ENCODE measurements at places on chromosomes 7 and 10.

- DNase-seq: no peak
Observed at GRCh38 chr7:121546632-121547543, 150.8 kb upstream of the FAM3C start.

DNA sequence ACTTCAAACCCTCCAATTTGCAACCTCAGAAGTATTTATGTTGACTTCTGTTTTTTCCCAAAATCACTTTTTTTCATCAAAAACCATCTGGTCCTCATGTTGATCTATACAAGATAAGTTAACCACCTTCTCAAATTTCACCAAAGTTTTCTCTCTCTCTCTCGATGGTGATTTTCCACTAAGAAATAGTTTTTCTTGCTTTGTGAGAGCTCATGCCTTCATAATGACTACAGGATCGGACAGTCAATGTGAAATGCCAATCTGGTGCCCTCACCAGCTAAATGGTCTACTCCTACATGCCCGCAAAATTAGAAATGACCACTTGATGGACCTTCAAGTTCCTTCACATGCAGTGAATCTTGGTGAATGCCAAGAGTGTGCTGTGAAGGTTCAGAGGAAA, 40.4 kb downstream of the CNNM1 start:
- no peak for DNase-seq

DNA sequence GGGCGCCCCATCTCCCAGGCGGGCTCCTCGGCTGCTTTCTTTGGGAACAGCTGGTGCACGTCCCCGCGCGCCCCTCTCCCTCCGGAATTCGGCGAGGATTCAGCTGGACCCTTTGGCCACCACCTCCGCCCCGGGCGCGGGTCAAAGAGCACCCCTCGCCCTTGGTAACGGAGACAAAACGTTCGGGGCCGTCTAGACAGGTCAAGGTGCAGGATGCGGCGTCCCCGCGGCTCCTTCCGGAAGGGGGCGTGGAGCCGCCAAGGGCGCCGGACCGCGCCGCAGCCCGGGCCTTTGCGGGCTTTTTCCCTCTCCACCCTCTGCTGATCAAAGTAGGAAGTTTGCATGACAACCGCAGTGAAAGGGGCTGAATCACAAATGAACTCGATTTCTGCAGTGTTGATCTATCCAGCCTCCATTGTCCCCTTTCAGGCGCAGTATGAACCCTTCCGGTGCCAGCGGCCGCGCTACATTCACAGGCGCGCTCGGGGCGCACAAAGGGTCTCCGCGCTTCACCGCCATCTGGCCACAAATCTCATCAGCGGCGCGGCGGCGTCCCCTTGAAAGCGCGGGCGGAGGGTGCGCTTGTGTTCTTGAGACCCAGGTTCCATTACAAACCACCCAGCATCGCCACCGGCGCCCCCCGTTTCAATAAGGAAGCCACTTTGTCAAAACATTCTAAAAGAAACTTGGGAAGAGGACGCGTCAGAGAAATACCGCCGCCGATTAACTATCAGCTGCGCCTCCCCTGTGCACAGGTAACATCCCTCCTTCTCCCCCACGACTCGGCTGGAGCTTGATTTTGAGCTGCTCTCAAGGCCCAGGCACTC, 36.4 kb downstream of the CNPY1 start:
- no peak for DNase-seq

GRCh38 chr7:36279200-36279925, 110.3 kb upstream of the ANLN start:
- no peak for DNase-seq

GRCh38 chr10:104614245-104614831, 26.8 kb upstream of the SORCS3 start:
- DNase-seq: no peak

GRCh38 chr10:103695584-103696005, 159.8 kb downstream of the SH3PXD2A start:
- no peak for DNase-seq

- peak; percentile 50 for DNase-seq
Observed at GRCh38 chr7:116582806-116583444, 58.1 kb downstream of the CAV1 start.

DNA sequence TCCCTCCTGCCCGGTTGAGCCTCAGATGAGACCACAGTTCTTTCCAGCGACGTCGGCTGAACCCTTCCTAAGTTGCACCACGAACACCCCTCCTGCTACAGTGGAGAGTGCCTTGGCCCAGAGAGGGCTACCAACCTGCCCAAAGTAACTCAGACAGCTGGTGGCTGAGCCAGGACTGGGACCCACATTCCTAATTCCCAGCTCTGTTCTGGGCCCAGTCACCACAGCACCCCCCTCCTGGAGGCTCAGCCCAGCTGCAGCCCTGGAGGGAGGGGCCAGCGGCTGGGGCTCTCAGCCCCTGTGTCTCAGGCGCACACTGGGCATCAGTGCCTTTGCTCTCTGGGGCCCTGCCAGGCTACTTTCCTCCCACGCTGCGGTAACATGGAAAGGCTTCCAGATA, 10.6 kb downstream of the ATP6V1F start:
- DNase-seq: no peak

DNA sequence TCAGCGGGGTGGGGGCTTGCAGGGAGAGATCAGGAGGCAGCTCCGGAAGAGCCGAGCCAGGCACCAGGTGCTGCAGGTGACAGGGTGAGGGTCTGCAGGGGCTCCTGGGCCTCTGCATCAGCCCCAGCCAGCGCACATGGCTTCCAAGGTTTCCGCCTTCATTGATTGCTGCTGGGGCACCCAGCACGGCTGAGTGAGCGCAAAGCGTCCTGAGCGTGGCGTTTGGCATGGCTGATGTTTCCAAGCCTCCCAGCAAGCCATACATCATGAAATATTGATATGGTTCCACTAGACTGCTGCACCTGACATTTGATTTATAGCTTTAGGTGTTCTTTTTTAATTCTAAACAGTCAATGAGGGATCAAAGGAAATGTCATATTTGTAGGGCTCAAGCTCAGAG, 259.0 kb downstream of the WDR37 start:
- no peak for DNase-seq

DNA sequence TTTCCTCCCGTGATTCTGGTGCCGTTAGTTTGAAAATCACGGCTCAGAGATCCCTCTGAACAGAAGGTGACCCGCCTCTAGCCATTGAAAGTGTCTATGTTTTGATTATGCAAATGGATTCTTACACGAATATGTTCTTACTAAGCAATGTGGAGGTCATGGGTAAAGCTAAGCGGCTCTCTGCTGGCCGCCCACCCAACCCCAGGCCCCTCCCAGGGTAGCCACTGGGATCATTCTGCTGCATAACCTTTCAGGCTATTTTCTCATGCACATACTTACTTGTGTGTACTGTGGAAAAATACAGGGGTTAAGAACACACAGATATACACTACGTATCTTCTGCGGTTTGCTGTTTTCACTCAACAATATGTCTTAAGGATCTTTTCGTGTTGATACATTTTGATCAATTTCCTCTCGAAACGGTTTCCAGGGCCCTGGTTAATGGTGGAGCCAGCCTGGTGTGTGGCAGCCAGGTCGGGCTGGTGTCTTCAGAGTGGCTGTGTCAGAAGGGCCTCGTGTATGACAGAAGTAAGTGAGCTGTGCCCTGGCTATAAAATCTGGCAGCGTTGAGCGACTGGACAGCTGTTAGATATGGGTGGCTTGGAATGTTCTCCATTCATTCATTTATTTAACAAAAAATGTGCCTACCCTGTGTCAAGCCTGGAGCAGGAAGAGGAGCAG, 29.9 kb downstream of the ZNF783 start:
- no peak for DNase-seq

DNA sequence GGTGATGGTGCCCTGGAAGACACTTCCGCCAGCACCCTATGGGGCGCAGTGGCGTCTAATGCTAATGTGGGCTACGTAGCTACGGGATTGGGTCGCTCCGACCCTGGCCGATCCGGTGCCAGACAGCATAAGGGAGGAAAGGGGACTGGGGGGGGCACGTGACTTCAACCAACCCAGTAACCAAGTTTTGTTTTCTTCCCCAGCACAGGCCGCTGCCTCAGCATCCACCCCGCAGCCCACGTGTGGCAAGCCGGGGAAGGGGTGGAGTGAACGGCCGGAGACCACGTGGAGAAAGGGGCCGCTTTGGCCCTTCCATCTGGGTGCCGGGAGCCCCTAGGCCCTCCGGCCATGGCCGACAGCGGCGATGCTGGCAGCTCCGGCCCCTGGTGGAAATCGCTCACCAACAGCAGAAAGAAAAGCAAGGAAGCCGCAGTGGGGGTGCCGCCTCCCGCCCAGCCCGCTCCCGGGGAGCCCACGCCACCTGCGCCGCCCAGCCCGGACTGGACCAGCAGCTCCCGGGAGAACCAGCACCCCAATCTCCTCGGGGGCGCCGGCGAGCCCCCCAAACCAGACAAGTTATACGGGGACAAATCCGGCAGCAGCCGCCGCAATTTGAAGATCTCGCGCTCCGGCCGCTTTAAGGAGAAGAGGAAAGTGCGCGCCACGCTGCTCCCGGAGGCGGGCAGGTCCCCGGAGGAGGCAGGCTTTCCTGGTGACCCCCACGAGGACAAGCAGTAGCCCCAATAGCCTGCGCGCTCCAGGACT, 2.5 kb downstream of the PRR15 start:
- DNase-seq: no peak

DNA sequence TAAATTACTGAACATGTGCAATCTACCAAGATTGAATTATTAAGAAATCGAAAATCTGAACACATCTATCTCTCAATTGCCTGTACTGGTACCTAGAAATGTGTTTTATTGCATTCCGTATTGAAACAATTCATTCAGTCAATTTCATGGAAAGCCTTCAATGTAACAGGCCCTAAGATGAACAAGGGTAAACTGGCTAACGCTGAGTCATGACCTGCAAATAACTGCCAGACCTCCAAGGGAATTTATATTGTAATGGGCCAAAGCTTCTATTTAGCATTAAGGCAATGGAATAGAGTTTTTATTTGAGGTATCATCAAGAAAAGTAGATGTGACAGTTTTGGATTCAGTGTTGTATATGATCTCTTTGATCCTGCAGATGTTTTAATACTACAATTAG, 49.9 kb upstream of the CD36 start:
- no peak for DNase-seq

- no peak for DNase-seq
Observed at GRCh38 chr10:97664282-97664850, 22.7 kb downstream of the AVPI1 start.

GRCh38 chr7:156379324-156380070, 261.1 kb upstream of the RNF32 start:
- DNase-seq: no peak

- DNase-seq: no peak
Observed at GRCh38 chr7:157276091-157276561, 60.7 kb upstream of the DNAJB6 start.

- peak; percentile 32 for DNase-seq
Observed at GRCh38 chr7:101602484-101603241, 26.4 kb downstream of the MYL10 start.

- DNase-seq: no peak
Observed at GRCh38 chr10:2887391-2888070, 179.8 kb upstream of the PFKP start.

GRCh38 chr10:95329296-95329695, 38.5 kb upstream of the PDLIM1 start:
- DNase-seq: no peak

DNA sequence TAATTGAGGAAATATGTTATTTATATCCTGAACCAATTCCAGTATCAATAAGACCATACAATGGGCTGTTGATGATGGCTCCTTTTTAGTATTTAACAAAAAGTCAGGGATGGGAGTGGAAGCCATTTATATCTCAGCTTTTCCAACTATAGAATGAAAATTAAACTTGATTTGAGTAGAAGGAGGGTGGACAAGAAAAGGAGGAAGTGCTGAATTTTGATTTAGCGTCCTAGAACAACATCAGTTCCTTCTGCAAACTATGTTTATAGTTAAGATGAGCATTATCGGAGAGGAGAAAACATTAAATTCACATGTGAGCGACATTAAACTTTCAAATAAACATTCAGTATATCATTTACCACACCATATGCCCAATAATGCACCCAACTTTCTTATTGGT, 149.3 kb upstream of the YAE1 start:
- DNase-seq: no peak

- DNase-seq: no peak
Observed at GRCh38 chr7:28301148-28301641, 111.1 kb upstream of the CREB5 start.

GRCh38 chr10:61284222-61284890, 168.8 kb downstream of the TMEM26 start:
- DNase-seq: no peak

DNA sequence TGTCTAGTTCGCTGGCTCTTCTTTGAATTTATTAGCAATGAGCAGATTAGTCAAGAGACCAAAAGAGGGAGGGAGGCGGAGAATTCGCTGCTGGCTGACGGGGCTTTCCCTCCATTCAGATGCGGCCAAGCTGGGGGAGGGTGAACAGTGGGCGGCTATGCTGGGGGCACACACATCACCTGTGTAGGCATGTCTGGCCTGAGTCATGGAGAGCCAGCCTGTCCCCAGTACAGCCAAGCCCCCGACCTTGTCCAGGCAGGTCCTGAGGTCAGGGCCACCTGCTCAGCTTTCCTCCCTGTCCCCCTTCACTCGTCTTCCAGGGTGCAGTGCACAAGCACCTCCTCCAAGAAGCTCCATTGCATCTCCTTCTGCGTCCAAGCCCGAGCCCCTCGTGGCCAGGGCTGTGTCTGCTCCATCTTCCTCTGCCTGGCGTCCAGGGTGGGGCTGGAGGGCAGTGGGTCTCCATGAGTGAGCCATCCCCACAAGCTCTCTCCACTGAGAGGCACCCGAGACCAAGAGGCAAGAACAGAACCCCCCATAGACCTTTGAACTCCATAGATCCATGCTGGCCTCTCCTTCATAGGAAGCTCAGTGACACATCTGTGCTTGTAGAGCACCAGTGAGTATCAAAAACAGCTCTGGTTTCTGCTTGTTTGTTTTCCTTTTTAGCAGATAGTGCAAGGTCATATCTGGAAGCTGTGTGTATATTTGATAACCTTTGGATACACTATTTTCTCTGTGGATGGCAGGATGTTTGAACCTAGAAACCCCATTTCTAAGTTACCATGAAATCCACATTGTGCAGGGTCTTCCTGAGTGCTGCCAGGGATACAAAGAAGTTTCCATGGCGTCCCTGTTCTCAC, 1.9 kb upstream of the DEPP1 start:
- no peak for DNase-seq

DNA sequence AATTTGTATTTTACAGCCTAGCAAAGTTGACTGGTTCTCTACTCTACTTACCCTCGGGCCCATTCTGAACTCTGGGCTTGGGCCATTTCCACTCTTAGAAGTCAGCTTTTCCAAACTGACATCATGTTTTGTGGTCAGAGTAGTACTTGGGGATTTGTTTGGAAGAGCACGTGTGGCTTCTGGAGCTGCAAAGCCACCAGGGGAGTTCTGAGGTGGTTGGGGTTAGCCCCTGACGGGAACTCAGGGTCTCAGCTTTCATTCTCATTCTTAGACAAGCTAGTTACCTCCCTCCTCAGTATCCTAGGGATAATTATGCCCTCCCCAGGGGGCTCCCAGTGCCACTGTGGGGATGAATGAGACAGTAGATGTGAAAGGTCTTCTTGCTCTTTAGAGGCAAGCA, 647.7 kb upstream of the GALNT17 start:
- no peak for DNase-seq

DNA sequence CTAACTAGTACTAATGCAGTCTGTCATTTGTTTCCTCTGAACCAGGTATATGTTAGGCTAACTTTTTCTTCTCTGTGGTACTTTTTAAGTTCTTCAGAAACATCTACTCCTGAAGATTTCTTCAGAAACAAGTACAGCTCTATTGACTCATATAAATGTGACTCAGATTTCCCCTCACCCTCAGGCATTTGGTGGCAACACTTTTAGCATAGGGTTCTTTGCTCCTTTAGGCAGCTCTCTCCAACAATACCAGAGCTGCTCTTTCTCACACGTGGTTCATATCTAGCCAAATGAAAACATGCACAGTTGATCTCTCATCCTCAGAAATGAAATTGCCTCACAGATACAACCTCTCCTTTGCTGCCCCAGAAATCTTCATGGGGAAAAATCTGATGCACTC, 939.8 kb downstream of the SORCS1 start:
- DNase-seq: no peak

Data from GOT3 (cell line).